ENCODE measurements at places on chromosomes 1 and 21. TPM values are rescaled to one million over a fixed set of nuclear protein-coding genes. Genes with fewer than 3 reads are reported as not detected.

Gene COL9A2
- 9.0 TPM for total RNA-seq

Gene LRRC42
- total RNA-seq: 45.4 TPM

Gene KRTAP24-1
- not detected for total RNA-seq

Gene TMEM200B
- 3.8 TPM for total RNA-seq

Gene FOXD3
- total RNA-seq: 42.5 TPM

Gene TIE1
- total RNA-seq: 2.2 TPM

Gene FCAMR
- not detected for total RNA-seq

Gene COL11A1
- total RNA-seq: 25.1 TPM

Gene TNFRSF4
- total RNA-seq: 0.20 TPM

Gene BGLAP
- total RNA-seq: 3.0 TPM

Gene ANXA9
- total RNA-seq: not detected

Gene DHDDS
- total RNA-seq: 40.1 TPM

Gene DYNLT5
- 1.6 TPM for total RNA-seq

Gene ELAVL4
- 1.7 TPM for total RNA-seq

Data from neural crest cell (in vitro differentiated cells).